Left kidney (tissue), 8 donors: ENCODE measurements at places on chromosomes 1 and 21. TPM values are rescaled to one million over a fixed set of nuclear protein-coding genes. Genes with fewer than 3 reads are reported as not detected.
A peak's percentile ranks its signal among the peaks of the same experiment; 100 is the strongest.

VWA5B1 gene
- 2.5 TPM for polyA plus RNA-seq

GRCh38 chr21:35607406-35607805, 452.9 kb downstream of the SETD4 start:
- no peak for DNase-seq

DNA sequence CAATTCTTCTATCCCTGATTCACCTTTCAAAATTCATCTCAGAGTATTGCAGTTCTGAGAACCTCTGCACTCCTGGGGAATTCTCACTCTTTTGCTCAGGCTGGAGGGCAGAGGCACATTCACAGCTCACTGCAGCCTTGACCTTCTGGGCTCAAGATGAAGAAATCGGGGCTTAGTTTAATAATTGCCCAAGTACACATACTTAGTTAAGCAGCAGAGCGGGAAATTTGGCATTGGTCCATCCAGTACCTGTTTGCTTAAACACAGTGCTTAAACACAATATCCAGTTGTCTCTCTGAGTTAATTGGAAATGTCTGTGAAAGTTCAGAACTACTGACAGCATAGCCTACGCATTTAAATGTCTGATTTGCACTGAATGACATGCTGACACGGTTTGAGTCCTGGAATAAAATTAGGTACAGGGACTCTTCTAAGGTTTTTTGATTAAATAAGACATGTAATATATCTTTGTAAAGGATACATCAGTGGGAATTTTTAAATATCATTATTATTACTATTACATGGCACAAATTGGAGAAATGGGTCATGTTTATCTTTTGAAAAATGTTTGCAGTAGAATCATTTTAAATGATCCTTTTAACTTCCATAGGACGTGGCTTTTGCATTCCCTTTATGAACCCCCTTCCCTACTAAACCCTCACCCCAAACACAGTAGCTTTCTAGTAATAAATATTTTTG, 337.4 kb downstream of the SRGAP2C start:
- peak; percentile 62 for DNase-seq

DNA sequence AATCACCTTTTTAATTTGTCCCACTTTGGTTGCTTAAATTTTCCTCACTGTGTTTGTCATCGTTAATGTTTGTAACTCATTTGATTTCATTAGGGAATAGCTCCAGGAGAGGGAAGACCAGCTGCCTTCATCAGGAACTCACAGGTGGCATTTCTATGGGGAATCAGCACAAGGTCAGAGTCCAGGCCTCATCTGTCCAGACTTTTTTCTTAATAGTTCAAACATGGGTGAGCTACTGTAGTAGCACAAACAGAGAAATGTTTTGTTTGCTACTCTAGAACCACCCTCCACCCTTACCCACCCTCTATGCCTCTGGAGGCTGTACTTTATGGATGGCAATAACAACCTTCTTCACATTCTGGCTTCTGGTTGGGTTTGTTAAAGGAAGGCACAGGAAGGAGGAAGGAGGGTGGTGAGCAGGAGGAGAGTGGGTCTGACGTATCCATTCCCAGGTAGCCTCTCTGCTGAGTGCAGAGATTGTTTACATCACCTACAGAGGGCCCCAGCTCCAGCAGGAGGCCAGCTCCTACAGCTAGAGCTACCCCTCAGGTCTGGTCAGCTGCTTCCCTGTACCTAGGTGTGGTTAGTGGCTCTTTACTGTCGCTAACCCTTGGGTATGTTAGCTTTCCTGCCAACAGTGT, 8.1 kb upstream of the TEDDM1 start:
- DNase-seq: no peak

PADI3 gene
- polyA plus RNA-seq: 0.08 TPM

DNA sequence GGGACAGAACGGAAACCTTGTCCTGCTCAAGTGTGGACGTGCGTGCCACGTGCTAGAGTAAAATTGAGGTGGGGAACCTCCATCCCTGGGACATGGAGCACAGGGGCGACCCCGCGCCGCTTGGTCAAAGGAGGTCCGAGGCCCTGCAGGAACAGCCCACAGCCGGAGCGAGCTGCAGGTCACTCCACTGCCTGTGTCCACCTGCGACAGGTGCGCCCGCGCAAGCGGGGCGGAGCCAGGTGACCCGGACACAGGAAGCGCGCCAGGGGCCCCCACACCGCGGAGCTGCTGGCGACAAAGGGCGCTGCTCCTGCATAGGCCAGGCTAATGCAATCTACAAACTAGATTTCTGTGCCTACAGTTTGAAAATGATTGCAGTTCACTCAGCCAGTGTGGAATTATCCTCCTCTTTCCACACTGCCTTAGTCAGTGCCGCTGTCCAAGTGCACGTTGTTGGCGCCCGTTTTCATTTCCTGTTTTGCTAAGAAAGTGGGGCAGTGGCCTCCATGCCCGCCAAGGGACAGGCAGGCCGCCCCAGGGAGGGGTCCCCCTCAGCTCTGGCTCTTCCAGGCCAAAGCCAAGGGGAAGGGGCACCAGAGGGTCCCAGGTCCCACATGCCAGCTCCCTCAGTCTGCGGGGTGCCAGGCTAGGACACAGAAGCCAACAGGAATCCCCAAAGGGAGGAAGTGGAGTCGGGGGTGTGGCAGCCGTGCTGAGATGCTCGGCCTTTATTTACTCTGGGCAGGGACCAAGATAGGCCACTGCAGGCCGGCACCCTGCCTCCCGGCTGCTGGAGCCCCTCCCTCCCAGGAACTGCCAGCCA, 4.3 kb upstream of the NADK start:
- DNase-seq: no peak

SERBP1 gene
- polyA plus RNA-seq: 417 TPM

- no peak for DNase-seq
Observed at GRCh38 chr1:95352767-95353166, 118.8 kb downstream of the RWDD3 start.

DNA sequence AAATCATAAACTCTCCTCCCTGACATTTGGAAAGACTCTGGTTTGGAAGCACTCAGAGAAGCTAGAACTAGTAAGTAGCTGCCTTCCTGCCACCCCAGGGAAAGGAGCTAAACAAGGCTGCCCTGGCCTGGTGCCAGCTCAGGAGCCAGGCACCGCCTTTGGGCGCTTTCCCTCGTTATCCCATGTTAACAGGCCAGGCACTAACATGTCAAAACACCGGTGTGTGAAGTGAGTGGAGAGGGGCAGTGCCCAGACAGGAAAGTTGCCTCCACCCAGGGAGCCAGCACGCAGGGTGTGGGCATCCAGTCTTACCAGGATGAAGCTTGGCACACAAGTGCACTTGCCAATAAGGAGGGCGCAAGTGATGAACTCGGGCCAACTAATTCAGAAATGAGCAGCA, 346.8 kb downstream of the RRAGC start:
- no peak for DNase-seq

DNA sequence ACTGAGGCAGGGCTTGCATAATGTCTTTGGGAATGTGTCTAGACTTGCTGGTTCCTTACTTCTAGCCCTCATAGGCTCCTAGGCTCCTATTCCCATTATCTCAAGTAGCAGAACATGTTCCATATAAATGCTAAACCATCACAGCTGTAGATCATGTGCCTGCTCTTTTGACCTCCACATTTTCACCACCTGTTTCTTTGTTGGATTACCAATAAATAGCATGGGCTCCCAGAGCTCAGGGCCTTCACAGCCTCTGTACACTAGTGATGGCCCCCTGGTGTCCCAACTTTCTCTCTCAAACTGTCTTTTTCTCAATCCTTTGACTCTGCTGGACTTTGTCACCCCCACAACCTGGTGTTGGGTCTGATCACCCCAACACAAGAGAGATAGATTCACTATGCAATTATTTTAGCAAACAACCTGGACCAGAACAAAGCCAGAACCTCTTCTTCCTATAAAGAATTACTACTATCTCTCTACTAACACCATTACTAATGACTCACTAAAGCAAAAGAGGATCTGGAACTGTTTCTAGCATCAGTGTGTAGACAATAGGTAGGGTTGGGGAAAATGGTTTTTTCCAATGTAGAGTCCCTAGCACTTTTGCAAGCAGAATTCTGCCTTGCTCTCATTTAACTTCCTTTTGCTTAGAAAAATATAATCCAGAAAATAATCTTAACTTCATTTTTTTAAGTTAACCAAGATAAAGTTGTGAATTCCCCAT, 51.7 kb downstream of the WLS start:
- DNase-seq: no peak

EDN2 gene
- polyA plus RNA-seq: 2.1 TPM

FCMR gene
- 1.8 TPM for polyA plus RNA-seq

GRCh38 chr1:42040159-42040558, 113.1 kb upstream of the GUCA2B start:
- DNase-seq: no peak

SYF2 gene
- polyA plus RNA-seq: 98.0 TPM

DNA sequence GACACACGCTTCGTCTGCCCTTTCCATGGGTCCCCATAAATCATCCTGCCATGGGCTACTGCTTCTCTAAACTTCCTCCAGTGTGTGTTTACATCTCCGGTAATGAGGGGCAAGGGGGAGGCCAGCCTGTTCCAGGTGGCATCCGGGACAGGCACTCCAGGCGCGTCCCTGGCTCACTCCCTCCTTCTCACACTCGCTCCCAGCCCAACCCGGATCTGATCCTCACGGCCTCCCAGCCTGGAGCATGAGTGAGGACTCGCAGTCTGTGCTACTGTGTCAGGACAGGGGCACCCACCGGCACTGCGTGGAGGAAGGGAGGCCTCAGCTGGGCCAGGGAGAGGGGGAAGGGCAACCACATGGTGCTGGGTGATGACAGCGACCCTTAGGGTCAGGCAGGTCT, 225.4 kb downstream of the TRABD2B start:
- peak; percentile 65 for DNase-seq

OR6K3 gene
- polyA plus RNA-seq: 0.10 TPM

DNA sequence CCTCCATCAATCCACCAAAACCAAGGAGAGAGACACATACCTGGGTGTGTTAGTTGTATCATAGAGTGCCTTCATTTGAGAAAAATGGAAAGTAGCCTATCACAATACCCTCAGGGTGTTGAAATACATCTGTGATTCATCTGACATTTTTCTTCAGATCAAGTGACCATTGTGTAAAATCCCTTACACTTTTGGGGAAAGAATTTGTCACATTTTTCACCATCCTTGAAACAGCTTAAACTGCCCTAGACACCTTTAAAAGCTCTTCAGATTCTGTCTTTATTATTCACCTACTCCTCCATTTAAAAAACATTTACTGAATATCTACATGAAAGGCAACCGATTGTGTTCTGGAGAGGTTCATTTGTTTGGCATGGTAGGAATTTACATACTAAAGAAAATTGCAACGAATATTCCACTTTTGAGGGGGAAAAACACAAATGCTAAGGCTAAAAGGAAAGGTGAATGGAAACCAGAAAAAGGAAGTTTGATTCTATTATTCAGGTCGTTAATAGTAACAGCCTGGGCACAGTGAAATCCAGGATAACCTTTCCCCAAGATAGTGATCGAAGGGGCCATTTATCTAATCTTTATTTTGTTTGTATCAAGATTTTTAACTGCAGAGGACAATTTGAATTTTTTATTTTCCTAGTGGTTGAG, 70.4 kb upstream of the SAMSN1 start:
- no peak for DNase-seq

TFF2 gene
- not detected for polyA plus RNA-seq

- no peak for DNase-seq
Observed at GRCh38 chr21:41800425-41801320, 33.8 kb upstream of the RIPK4 start.

NOTCH2NLA gene
- polyA plus RNA-seq: 70.6 TPM

GRCh38 chr1:15414445-15414983, 4.8 kb downstream of the EFHD2 start:
- no peak for DNase-seq

- peak; percentile 61 for DNase-seq
Observed at GRCh38 chr1:114323959-114324661, 170.4 kb upstream of the SYT6 start.

RHOU gene
- 14.3 TPM for polyA plus RNA-seq

- DNase-seq: peak; percentile 24
Observed at GRCh38 chr21:14737922-14738321, 191.8 kb upstream of the SAMSN1 start.

DNA sequence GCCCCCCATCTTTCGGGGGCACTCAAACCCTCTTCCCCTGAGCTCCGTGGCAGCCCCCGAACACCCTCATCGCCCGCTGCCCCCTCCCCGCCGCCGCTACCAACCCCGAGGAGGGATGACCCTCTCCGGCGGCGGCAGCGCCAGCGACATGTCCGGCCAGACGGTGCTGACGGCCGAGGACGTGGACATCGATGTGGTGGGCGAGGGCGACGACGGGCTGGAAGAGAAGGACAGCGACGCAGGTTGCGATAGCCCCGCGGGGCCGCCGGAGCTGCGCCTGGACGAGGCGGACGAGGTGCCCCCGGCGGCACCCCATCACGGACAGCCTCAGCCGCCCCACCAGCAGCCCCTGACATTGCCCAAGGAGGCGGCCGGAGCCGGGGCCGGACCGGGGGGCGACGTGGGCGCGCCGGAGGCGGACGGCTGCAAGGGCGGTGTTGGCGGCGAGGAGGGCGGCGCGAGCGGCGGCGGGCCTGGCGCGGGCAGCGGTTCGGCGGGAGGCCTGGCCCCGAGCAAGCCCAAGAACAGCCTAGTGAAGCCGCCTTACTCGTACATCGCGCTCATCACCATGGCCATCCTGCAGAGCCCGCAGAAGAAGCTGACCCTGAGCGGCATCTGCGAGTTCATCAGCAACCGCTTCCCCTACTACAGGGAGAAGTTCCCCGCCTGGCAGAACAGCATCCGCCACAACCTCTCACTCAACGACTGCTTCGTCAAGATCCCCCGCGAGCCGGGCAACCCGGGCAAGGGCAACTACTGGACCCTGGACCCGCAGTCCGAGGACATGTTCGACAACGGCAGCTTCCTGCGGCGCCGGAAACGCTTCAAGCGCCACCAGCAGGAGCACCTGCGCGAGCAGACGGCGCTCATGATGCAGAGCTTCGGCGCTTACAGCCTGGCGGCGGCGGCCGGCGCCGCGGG, 837 bp downstream of the FOXD3 start:
- DNase-seq: no peak

DNA sequence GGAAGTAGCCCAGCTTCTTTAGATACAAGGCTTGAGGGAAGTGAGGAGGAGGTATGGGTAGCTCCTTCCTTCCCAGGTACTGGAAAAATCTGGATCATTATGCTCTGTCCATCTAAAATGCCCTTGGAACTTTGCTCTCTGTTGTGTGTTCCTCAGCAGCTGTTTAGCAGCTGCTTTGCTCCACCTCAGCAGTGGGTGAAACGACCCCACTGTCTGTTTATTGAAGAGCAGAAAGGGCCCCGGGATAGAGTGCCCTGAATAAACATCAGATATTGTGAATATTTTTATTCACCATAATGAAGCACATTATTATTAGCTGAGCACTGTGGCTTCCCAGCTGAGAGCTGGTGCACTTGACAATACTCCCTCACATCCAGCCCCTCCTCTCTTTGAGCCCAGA, 237.9 kb downstream of the PBX1 start:
- DNase-seq: no peak
